ENCODE measurements at places on chromosomes 5 and 9. TPM values are rescaled to one million over a fixed set of nuclear protein-coding genes. Genes with fewer than 3 reads are reported as not detected.

DNA sequence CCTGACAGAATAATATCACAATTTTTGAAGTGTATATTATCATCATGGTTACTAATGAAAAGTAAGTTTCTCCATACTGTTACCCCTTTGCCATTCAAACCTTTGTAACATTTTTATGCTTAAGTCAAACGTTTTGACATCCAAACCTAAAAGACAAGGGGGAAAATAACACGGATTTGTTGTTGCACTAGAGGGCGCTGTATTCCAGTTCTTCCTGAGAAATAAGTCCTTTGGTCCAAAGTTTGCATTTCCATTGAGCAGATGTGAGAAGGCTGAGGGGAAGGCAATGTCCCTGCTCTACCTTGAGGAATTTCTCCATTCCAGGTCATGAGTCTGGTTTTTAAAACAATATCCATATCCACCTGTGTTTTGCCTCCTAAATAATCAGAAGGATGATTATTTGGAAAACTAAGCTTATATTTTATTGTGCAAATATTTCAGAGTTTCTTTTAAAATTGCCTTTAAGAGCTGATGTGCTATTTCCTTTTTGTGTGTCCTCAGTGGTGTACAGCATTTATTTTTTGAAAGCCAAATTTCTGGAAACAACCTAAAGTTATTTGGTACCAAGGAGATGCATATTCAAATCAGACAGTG, 9.7 kb downstream of the LECT2 start:
- peak; percentile 87 for DNase-seq

C1QTNF2 gene
- 0.21 TPM for total RNA-seq

DNA sequence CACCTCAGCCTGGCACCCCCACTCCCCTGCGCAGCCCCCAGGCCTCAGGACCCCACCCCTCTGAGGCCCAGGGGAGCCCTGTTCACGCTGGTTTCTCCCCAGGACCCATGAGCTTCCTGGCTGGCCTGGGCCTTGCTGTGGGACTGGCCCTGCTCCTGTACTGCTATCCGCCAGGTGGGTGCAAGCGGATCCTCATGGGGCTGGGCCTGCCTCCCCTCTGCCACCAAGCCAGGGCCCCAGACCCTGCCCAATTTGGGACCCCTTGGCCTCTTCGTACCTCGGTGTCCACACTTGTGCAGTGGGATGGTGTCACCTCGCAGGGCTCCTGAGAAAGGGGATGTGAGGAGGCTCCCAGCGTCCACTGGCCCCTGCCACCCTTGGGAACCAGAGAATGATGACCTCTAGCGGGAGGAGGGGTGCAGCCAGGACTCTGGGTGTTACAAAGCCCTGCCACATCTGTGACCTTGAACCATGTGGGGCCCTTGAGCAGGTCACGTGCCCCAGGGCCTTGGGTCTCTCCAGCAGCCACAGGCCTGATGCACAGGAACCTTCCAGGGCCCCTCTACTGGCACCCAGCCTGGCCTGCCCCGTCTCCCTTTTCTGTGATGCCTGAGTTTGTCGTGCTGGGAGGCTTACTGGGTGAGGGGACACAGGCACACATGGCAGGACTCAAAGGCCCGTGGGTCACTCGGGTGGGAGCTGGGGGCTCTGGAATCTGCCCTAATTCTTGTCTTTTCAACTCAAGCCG, 16.3 kb downstream of the CARD19 start:
- no peak for DNase-seq

GRCh38 chr9:105360344-105360743, 87.5 kb upstream of the FSD1L start:
- peak; percentile 42 for DNase-seq

DNA sequence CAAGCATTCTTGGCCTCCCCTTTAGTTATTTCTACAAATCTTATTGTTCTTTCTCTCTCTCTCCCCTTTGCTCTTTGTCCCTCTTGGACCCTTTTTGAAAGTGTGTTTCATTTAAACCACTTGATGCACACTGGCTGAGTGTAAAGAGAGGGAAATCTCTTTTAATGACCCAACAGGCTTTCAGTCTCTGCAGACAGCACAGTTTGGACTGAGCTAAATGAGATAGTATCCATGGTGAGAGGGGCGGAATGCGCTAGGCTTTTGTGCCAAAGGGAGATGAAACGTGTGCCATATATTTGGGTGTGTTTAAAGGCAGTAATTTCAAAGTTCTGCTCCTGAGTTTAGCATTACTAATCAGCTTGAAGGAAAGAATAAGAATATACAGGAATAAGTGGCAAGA, 184.9 kb downstream of the PCSK1 start:
- DNase-seq = no peak

DNA sequence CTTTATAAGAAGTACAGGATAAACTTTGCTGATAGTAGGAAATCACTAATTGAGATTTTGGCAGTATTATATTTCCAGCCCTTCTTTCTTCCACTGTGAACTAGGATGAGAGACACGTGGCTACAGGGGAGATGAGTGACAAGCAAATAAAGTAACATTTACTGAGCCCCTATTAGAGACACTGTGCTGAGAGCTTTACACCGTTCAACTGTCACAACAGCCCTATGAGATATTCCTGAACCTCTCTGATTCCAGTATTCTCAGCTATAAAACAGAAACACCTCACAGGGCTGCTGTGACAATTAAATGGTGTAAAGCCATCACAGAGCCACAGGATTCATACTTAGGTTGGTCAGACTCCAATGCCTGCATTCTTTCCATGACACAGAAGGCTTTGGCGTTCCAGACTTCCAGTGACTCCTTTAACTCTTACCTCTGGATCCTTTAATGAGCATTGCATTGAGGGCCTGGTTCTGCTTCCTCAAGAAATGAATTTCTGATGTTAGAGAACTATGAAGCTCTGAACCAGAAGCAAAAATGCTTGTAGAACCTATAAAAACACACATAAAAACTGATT, 169.0 kb downstream of the CDK5RAP2 start:
- no peak for DNase-seq

ROPN1L gene
- total RNA-seq = 0.83 TPM

- DNase-seq = no peak
Observed at GRCh38 chr5:73032635-73033034, 76.8 kb downstream of the FCHO2 start.

DNA sequence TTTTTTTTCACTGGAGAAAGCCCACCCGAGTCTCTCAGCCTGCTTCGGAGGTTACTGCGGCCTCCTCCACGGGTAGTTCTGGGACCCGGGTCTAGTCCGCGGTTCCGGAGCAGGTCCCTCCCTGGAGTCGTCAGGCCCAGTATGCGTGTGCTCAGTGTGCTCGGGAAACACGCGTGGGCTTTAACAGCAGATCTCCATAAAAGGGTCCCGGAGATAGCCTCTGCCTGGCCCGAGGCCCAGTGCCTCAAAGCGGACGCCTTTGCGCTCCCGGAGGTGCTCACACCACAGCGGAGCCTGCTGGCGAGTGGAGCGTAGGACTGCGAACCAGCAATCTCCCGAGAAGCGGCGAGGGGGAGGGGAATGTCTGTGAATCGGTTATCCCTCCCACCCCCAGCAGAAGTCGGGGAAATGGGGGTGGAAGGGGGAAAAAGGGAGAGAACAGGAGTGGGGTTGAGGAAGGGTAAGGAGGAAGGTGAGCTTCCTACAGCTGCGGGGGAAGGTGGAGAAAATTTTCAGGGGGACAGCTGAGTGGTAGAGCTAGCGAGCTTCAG, 28.7 kb downstream of the CDKN2A start:
- no peak for DNase-seq

GRCh38 chr5:179720222-179720621, 12.4 kb upstream of the MAML1 start:
- no peak for DNase-seq

CAVIN4 gene
- total RNA-seq = 1.0 TPM

PCDHA1 gene
- total RNA-seq = 0.48 TPM

DNA sequence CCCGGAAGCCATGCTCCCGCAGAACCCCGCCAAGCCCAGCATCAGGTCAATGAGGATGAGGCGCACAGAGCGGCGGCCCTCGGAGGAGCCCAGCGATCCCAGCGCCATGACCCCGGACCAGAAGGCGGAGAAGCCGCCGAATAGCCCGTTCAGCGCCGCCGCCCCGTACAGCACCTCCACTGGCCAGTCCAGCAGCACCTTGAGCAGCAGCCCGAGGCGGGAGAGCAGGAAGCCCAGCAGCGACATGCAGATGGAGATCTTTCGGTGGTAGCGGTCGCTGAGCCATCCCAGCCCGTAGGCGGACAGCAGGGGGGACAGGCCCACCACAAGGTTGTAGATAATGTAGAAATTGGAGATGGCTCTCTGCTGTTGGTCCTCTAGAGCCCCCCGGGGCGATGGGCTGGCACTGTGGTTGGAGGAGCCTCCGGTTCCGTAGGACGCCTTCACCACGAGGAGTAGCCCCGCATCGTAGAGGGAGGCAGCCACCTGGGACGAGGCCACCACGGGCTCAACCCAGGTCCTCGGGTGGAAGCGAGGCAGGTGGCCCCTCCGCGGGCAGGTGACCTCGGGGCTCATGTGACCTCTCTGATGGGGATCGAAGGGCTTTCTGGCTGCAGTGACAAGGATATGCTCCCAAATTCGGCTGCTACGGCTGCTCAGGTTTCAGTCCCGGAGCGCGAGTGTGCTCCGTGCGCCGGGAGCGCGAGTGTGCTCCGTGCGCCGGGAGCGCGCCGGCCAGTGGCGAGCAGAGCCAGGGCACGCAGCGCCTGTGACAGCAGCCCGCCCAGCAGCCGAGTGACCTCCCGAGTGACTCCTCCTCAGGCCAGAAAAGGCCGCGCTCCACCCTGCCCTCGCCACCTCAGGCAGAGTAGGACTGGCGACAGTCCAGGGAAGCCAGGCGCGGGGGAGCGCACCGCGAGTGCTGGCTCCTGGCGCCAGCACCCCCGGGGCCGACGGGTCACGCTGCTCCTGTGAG, at the start of gene SLC46A2:
TSS of gene SLC46A2 (minus strand) at position 771 of the 976 bp plus-strand sequence. CDS start at position 576, 195 bp downstream.
- no peak for DNase-seq

CCNJL gene
- total RNA-seq = 3.2 TPM

KIAA0825 gene
- total RNA-seq = 0.08 TPM

GRCh38 chr5:124057724-124058231, 545.8 kb downstream of the CSNK1G3 start:
- no peak for DNase-seq
